ENCODE measurements at places on chromosomes 4 and X.
A peak's percentile ranks its signal among the peaks of the same experiment; 100 is the strongest.

GRCh38 chrX:146278381-146278780 lies 460.8 kb downstream of the SLITRK2 start:
- DNase-seq: peak; percentile 2

- no peak for DNase-seq
Measured at GRCh38 chrX:39954851-39955250, 142.9 kb downstream of the BCOR start.

DNA sequence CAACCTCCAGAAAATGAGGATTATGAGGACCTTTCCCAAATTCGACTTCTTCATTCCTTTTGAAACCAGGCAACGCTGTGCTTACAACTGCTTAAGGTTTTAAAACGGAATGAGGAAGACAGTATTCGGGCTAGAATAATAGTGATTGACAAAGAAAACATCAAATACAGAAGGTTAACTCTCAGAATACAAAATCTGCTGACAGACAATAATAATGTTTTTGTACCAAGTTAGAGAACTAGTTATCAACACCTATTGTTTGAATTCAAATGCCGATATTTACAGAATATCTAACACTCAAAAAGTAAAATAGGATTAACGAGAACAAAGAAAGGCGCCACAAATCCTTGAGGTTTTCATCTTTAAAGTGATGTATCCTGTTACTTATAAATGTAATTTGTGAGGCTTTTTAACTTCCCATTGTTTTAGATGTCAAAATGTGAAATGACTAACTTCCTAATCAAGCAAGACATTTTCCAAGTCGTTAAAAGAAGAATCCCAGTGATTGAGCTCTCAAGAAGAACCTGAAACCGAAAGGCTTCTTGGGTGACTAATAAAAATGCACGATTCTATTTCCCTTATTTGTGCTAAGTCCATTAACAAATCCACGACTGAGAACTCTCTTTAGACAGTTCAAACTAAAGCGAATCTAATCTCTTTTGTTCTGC lies 118.3 kb downstream of the SORBS2 start:
- DNase-seq: no peak

- no peak for DNase-seq
Measured at GRCh38 chrX:120426599-120426998, 42.5 kb downstream of the LAMP2 start.

- no peak for DNase-seq
Measured at GRCh38 chr4:41189076-41189475, 25.3 kb downstream of the APBB2 start.

- no peak for DNase-seq
Measured at GRCh38 chrX:49276671-49277534, 7.3 kb downstream of the PPP1R3F start.

GRCh38 chr4:22072240-22072639 lies 123.7 kb upstream of the KCNIP4 start:
- DNase-seq: no peak
